ENCODE measurements at places on chromosomes 3 and 15.

DNA sequence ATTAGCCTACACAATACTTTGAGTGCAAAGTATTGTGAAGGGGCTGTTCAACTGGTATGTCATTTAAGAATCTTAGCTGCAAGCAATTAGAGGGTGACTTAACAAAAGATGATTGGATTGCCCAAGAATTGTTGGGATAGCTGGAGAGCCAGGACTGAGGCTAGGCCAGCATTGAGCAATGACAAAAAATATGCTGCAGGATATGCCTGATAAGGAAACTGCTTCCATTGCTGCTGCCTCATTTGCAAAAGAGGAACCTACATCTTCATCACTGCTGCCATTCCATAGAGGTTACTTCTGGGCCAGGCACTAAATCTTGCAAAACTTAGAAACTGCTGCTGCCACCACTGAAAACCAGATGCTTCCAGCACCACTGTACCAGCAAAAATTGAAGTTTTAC is 108.0 kb upstream of the TBC1D5 start:
- peak; percentile 38 for DNase-seq

DNA sequence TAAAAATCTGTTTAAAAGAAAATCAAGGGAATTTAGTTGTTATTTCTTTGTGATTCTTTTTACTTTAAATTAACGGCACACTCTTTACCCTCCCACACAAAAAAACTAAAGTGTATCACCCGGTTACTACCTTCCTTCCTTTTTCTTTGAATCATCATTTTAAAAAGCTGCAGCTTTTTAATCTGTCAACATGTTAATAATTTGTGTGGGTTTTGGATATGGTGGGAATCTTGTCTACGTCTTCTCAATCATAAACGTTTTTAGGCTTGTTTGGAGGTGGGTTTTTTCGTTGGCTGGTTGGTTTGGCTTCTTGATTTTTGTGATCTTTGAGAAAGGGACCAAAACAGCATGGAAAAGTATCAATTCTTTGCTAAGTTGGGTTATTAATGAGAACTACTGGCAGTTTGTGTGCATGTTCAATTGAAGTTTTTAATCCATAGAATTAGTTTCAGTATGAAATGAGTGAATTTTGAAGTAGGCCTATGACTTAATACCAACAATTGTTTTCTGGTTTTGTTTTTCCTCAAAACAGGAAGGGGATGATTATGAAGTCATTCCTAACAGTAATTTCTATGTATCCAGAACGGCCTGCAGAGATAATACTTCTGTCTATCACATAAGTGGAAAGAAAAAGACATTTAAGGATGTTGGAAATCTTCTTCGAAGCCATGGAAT is 4.5 kb downstream of the SMC4 start:
- no peak for DNase-seq

DNA sequence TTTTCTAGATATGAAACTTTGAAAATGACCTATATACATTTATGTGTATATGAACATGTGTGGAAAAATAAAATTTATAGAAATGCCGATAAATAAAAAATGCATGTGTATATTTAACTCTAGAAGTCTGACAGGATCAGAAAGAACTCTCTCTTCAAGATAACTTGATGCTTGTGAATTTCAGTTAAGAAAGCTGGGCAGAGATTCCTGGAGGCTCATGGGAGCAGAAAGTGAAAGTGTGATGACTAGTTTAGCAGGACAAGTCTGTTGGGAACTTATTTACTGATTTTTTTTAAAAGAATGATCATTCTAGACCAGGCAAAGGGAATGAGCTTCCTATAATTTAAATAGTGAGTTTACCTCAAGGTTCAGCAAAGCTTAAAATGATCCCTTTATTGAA is 81.5 kb upstream of the KCNAB1 start:
- DNase-seq: no peak

- no peak for DNase-seq
Measured at GRCh38 chr3:108096532-108097321, 5.9 kb upstream of the CD47 start.

- no peak for DNase-seq
Measured at GRCh38 chr3:50412231-50412754, 53.0 kb upstream of the TMEM115 start.

DNA sequence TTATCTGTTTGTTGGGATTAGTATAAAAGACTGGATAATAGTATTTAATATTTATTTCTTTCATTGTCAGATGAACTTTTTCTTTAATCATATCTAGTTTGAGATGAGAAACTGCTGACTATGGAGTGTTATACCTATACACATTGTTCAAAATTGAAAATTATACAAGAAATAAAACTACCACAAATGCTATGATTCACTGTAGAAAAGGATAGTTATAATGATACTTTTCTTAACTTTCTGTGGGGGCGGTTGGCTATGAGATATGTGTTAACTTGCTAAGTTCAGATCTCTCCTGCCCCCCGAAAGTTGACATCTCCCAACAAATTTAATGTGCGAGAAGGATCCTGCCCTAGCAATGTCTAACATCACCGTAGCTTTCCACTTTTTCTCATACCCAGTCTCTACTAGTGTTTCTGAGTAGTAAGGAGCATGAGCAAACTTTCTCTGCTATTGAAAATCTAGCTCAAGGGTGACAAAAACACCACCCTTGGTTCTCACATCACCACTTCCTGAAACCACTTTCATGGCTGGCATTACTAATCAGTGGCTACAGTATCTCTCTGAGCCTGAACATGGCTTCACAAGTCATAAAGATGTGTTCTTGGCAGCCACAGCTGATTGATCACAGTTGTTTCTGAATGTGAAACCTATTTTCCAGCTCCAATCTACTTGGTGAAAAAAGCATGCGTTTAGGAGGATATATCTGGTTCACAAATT is 15.8 kb upstream of the SAMMSON start:
- no peak for DNase-seq

GRCh38 chr3:47003056-47003410 is 23.6 kb downstream of the NBEAL2 start:
- DNase-seq: no peak

DNA sequence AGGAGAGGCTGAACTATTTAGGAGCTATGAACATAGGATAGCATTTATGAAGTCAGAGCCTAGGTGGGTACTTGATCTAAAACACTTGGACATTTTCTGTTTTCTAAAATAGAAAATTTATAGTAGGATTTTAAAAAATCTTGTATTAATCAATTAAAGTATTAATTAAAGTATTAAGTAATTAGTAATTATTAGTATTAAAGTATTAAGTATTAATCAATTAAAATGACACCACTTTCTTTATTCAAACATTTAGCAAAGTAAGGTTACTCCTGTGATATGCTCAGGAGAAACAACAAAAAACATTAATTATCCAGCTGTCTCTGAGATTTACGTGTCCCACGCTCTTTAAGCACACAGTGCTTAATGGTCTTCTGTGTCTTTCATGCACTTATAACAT is 32.2 kb downstream of the CHCHD4 start:
- DNase-seq: no peak

GRCh38 chr3:148789146-148789545 is 38.5 kb upstream of the CPB1 start:
- no peak for DNase-seq

DNA sequence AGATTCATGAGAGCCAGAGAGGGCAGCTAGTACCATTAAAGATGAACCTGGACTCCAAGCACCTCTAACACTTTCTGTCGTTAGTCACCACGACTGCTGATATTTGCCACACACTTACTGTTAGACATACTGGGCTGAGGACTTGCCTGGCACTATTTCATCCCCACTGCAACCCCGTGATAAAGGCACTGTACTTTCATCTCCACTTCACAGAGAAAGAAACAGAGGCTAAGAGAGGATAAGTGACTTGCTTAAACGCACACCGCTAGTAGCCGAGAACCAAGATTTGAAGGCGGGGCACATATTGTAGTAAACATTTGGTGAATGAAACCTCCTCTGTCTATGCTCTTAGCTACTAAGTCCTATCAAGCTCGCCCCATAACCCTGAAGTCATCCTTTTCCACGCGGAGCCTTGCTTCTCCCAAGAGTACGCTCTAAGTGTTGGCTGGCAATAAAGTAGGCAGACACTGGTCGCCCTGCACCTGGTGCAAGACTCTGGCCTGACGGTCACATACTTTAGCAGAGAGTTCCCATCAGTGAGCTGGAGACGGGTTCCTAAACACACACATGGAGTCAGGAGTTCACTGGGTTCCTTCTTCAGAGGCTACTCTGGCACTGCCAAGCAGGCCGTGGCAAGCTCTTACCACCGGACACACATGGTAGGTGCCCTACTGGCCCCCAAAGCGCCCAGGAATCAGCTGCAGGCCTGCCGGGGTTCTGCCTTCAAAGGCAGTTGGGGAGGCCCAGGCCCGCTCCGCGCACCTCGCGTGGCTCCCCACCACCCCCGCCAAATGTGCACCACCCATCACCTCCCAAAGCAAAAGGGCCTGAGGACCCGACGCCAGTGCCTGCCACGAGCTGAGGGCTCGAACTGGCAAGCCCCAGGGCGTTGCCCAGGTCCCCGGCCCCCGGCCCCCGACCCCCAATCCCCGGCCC is 951 bp downstream of the POMGNT2 start:
- DNase-seq: no peak

DNA sequence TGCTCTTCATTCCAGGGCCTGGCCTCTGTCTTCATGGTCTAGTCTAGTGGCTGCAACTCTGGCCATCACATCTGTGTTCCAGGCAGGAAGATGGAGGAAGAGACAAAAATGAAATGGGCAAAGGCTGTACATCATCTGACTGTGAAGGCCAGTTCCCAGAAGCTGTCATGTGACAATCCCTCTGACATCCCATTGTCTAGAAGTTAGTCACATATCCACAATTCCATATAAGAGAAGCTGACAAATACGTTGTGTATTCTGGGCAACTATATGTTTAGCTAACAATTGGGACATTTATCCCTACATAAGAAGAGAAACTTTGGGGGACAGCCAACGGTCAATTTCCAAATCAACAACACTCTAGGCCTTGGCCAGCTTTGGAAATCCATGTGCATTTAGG is 34.5 kb upstream of the C3orf70 start:
- no peak for DNase-seq

DNA sequence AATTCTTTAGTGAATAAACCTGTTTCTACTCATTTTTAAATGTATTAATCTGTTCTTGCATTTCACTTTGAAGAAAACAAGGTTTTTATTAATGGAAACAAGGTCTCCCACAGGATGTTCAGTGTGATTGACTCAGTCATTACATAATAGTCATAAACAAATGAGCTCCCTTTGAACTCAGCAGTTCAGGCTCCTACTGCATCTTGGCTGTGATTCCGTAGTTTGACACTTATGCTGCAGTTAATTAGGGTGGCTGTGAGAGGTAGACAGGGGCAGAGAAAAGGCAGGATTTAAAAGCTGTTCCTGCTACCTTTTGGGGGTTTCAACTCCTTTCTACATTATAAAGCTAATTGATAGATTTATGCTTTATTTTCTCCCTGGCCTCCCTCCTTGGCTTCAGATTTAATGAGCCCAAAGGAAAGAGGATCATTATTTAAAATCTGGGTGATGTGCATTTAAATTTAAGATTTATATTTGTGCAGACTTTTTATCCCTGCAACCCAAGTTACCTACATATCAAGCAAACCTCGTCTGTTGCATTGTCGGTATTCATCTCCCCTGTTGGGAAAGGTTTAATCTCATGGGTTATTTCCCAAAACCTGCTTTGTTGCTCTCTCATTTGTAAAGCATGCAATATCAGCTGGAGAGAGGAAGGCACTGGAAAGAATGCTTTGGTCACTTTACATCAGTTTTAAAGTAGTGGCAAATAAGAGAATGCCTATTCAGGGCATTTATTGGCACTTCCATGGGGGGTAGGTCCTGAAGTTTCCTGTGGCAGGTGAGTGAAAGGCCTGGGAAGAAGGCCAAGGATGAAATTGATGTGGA is 345.0 kb upstream of the NR2E3 start:
- DNase-seq: no peak

GRCh38 chr3:32102289-32102688 is 4.1 kb upstream of the GPD1L start:
- no peak for DNase-seq

- no peak for DNase-seq
Measured at GRCh38 chr15:69805248-69805953, 292.3 kb downstream of the TLE3 start.
